Stimulated activated naive CD8-positive, alpha-beta T cell treated with anti-CD3 and anti-CD28 coated beads, Interleukin-15, Interleukin-2, amounts not matched to agents 100 U/mL and 50 U/mL, for 24 hours (primary cell): ENCODE measurements at places on chromosomes 11 and 22.
A peak's percentile ranks its signal among the peaks of the same experiment; 100 is the strongest.

- no peak for DNase-seq
These were observed 6.0 kb upstream of the TNNT3 start for GRCh38 chr11:1913271-1914060.

DNA sequence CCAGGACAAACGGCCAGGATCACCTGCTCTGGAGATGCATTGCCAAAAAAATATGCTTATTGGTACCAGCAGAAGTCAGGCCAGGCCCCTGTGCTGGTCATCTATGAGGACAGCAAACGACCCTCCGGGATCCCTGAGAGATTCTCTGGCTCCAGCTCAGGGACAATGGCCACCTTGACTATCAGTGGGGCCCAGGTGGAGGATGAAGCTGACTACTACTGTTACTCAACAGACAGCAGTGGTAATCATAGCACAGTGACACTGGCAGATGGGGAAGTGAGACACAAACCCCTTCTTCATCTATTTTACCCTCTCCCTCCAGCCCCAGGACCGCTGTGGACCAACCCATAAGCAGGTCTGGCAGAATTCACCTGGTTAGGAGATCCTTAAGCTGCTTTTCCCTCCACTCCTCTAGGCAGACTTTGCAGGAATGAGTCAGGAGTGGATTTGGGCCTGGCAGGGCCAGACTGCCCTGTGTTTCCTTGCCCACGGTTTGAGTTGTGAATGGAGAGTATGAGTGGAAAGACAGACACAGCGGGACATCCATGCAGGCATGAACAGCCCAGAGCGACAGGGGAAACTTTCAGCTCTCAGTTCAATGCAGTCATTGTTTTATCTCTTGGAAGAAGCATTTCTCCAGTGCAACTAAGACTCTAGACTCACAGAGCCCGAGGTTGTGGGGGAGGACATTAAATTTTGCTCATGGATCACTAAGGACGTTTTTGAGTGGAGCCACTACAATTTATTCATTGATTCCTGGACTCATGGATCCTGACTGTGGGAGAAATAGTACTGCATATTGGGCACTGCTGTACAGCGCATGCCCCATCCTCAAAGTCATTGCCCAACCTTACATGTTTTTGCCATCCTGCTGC lies 75.3 kb upstream of the IGLL5 start:
- no peak for DNase-seq

- DNase-seq = no peak
These were observed 12.1 kb downstream of the SPATA19 start for GRCh38 chr11:133832991-133833897.

DNA sequence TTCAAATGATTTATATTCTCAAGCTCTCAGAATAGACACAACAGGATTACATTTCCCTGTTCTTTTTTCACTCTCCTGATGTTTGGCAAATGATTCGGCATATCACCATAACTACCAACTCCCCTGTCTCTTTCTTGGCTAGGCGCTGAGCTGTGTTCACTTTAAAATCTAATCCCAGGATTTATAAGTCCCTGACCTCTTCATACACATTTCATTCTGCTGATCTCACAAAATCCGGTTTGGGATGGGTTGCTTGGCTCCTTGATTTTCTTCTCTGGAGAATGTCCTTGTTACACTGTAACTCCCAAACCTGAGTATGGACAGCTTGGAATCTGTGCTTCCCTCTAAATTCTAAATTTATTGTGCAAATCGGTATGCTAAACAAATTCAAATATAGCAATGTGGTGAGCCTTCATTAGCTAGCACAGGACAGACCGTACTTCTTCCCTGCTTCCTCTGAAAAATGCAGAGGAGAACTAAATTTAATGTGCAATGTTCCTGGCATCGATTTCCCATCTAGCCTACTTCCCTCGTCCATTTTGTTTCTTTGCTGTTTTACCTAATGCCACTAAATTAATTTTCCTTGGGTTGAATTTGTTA lies 858.5 kb upstream of the FAT3 start:
- DNase-seq = no peak

GRCh38 chr11:59423835-59424234 lies 2.4 kb downstream of the OR5A2 start:
- DNase-seq = no peak

DNA sequence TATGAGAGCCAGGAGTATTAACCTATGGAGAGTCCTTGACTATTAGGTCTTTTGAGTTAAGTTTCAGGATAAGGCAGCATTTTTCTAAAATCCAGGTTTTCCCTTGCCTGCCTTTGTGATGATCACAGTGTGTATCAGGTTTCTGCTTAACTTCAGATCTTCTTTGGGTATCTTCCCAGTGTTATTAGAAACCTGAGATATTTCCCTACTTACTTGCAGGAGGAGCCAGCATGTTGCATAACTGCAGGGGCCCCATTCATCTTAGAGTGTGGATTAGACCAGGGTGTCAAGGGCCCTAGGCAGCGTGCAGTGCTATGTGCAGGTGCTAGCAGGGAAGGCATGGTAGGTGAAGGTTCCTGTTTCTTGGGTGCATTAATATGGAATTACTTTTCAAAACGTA lies 69.5 kb downstream of the ZNRF3 start:
- no peak for DNase-seq

DNA sequence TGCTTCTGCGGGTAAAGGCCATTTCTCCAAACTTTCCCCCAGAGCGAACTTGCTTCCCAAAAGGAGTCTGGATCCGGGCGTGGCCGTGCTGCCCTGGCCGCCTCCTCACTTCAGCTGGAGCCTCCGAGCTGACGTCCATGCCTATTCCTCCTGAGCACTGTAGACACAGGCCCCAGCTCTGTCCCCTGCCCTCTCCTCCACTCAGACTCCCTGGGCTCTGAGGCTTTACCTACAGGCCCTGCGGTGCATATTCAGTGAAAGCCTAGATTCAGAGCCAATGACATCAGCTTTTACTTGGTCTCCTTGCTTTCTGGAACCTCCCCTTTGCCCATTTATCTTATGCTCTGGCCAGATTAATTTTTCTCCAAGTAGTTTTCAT lies 9.7 kb downstream of the LRP5 start:
- no peak for DNase-seq

GRCh38 chr11:104704888-104705287 lies 193.4 kb downstream of the CASP12 start:
- no peak for DNase-seq

GRCh38 chr22:42797011-42797410 lies 60.1 kb downstream of the ARFGAP3 start:
- no peak for DNase-seq

GRCh38 chr11:105907319-105907718 lies 114.7 kb downstream of the MSANTD4 start:
- no peak for DNase-seq

DNA sequence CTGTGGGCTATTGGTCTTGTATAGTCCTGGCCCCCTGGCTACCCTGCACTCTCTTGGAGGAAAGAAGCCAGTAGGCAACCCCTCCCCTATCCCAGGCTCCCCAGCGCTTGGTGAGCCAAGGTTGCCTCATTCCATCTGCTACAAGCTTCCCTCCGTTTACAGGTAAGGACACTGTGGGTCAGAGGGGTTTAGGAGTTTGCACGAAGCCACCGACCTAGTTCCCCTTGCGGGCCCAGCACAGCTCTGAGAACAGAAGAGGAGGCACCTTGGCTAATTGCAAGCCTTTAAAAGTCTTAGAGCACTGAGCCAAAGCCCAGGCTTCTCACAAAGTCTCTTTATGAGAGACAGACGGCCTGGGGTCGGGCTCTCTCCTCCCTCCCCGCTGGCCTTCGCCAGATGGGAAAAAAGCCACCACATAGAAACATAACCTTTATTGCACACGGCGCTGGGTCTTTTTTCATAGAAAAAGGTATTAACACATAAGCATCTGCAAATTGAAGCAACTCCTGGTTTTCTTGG lies 99.8 kb downstream of the CEP164 start:
- DNase-seq = no peak

- DNase-seq = no peak
These were observed 33.7 kb downstream of the APLP2 start for GRCh38 chr11:130103296-130103814.

DNA sequence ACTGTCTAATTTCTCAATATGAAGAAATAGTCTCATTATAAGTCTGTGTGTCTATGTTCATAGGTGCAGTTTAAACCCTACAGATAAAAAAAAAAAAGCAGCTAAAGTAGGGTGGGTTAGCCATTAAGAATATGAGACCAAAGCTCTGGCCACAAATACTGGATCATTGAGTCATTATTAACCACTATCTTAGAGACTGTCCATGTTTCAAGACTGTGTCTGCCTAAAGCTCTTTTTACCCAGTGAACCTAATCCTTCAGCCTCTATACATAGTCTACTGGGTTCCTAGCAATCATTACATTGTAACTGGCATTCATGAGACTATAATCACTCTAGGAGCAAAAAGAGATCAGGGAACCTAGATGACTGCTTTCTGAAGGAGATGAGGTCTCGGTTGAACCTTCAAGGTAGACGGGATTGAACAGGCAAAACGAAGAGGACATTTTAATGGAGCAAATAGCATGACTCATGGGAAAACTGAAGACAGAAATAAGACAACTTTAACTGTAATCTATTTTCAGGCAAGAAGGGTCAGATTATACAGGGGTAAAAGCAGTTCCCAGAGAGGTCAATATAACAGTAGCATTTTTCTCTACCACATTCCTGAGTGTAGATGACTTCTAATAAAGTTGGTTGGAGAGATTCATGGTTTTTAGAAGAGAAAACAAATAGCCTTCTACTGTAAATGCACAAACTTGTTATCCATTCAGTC lies 64.0 kb upstream of the FIBIN start:
- no peak for DNase-seq

DNA sequence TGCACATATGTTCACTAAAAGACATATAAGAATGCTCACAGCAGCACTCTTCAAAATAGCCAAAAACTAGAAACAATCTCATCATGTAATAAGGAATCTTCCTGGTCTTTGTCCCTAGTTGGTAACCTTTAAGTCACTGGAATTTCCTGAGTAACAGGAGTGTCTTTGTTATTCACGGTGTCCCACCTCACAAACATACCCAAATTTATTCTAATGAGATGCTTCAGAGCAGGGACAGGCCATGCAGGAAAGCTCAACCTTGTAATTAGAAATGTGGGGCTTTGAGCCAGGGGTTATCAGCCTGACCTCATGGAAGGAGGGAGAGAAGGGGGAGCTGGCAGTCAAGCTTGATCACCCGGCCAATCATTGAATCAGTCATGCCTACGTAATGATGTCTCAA lies 40.3 kb upstream of the NFRKB start:
- DNase-seq = no peak

- DNase-seq = no peak
These were observed 19.4 kb upstream of the ACCSL start for GRCh38 chr11:44028401-44028800.

GRCh38 chr11:35033011-35033410 lies 106.0 kb upstream of the CD44 start:
- no peak for DNase-seq

- no peak for DNase-seq
These were observed 1049.7 kb upstream of the RAG2 start for GRCh38 chr11:37647767-37648166.

GRCh38 chr11:35131886-35132285 lies 7.1 kb upstream of the CD44 start:
- DNase-seq = no peak

DNA sequence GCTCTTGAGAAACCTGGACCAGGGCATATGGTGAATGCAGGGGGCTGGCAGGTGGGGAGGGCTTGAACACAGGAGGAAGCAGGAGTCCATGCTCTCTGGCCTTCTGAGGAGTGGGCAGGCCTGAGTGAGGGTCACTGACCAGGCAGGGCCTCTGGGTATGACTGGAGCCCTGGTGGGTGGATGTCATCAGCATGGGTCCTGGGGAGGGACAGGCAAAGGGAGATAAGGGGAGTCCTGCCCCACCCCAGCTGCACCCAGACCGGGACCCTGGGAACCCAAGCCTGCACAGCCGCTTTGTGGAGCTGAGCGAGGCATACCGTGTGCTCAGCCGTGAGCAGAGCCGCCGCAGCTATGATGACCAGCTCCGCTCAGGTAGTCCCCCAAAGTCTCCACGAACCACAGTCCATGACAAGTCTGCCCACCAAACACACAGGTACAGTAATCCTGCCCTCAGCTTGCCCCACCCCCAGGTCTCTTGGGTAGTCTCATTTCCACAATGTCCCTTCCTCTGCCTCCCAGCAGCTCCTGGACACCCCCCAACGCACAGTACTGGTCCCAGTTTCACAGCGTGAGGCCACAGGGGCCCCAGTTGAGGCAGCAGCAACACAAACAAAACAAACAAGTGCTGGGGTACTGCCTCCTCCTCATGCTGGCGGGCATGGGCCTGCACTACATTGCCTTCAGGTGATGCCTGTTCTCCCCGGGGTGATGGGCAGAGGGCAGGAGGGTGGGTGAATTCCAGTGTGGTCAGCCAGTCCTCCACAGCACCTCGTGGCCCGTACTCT lies 2.0 kb upstream of the VEGFB start:
- DNase-seq = no peak

DNA sequence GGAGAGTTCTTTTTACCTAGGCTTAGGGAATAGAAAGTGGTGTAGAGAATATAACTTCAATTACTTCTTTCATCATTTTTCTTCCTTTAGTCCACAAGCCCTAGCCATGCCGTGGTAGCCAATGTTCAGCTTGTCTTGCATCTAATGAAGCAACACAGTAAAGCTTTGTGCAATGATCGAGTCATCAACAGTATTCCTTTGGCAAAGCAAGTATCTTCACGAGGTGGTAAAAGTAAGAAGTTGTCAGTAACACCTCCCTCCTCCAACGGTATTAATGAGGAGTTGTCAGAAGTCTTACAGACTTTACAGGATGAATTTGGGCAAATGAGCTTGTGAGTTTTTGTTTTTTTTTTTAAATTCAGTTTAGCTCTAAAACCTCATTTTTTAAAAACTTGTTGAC lies 37.4 kb downstream of the CEP57 start:
- DNase-seq = no peak

DNA sequence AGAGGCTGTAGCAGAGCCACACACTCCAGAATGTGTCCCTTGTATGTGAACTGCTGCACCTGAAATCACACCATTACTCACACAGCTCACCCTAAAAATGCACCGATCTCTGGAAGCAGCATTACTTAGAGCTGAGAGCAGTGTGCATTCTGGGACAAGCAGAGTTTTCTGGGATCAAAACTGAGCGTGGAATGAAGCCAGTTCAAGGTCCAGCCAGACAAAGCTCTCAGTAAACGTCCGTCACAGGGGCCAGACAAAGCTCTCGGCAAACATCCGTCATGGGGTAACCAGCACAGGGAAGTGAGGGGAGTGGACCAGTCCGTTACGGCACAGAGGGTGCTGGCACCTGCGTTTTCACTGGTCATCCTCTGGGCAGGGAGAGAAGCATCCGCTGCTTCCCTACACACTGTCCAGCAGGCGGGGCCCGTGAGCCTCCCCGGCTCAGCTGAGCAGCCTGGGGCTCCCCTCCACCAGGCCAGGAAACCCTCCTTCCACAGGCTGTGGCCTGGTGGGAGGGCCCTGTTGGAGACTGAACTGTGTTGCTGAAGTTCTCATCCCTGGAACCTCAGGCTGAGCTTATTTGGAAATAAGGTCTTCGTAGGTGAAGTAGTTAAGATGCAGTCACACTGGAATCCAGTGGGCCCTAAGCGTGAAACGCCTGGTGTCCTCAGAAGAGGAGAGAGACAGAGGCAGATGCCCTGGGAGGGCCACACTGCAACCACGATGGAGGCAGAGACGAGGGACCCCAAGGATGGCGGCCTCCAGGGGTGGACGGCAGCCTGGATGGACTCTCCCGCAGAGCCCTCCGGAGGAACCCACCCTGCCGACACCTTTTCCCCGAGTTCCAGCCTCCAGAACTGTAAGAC lies 883.9 kb downstream of the BRD1 start:
- DNase-seq = no peak

- DNase-seq = no peak
These were observed 163.0 kb upstream of the SYT13 start for GRCh38 chr11:45449036-45449601.

GRCh38 chr11:65663639-65664200 lies 1.0 kb upstream of the RELA start:
- DNase-seq = peak; percentile 65

GRCh38 chr11:65448074-65448417 lies 25.4 kb downstream of the NEAT1 start:
- DNase-seq = no peak
